Right ventricle myocardium inferior (tissue), 1 donor: ENCODE measurements at places on chromosomes 1 and 21.

GRCh38 chr1:7467476-7468175 lies 303.5 kb upstream of the VAMP3 start:
- DNase-seq, result peak; percentile 66

DNA sequence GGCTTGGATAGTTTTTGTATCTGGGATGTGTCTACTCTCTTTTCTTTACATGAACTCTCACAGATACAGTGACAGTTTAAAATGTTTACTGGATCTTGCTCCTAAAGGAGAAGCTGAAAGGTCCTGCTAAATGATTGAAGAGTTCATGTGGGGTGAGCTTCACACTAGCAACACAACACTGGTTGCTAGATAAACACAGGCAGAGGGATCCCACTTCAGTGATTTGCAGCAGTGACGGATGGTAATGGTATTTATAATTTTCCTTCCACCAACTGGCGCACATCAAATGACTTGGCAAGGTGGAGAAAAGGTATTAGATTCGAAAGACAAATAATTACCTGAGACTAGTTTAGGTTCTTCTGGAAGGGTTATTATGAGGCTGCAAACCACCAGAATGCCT lies 270.2 kb downstream of the TBX15 start:
- no peak for DNase-seq

DNA sequence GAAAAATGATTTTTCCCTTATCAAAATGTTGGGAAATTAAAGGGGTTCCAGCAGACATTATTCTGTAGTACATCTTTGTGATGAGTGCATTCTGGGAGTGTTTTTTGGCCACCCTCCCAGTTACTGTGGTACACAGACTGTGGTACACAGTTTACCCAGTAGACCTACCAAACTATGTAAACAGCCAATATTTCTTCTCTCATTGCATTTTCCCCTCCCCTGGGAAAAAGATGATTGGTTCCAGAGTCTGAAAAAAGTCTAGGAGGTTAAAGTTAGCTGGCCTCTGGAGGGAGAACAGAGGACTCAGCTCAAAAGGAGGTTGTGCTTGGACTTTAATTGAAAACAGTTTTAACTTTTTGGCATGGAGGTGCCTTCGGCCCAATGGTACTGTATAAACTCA lies 42.5 kb downstream of the PGM1 start:
- DNase-seq, result no peak

DNA sequence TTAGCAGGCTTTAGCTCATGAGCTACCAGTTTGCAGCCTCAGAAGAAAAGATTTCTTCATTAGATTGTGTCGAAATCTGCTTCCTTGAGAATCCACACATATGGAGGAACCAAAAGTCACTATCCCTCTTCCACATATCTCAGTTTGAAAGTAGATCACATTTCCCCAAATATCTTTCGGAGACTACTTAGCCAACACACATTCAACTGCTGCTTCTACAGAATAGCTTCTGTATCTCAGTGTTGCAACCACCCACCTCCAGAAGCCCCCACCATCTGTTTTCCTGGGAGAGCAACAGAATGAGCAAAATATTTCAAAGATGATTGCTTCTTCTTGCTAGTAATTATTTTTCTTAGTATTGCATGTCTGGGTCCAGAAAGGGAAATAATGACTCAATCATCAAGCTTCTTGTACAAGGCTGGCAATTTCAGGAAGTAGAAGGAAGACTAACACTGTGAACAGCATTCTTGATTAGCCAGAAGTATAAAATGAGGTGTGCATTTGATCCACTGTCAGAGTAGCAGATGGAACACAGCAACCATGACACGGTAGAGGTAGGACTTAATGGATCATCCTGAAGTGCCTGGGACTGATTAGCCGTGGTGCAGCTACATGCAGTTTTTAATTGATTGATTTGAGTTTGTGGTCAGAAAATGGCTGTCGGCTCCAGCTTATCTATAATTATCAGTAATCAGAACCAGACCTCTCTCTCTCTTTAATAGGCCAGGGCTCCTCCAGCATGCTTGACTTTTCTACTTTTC lies 24.9 kb downstream of the ZC3H11B start:
- no peak for DNase-seq

DNA sequence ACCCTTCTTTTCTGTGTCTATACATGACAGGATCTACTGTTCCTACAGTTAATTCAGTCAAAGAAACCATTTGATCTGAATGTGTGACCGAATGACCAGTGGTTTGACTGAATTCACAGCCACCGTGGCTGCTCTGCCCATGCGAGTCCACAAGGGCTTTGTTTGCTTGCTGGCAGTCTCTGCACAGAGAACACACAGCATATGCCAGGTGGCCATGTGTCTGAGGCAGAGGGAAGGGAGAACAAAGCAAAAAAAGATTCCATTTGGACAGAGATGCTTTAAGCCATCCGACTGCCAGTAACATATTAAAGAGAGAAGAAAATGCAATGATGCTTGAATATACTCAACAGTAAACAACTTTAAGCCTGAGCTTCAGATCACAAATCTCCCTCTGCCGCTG lies 737.8 kb upstream of the CXADR start:
- no peak for DNase-seq

GRCh38 chr1:19639999-19640362 lies 4.1 kb upstream of the NBL1 start:
- no peak for DNase-seq

DNA sequence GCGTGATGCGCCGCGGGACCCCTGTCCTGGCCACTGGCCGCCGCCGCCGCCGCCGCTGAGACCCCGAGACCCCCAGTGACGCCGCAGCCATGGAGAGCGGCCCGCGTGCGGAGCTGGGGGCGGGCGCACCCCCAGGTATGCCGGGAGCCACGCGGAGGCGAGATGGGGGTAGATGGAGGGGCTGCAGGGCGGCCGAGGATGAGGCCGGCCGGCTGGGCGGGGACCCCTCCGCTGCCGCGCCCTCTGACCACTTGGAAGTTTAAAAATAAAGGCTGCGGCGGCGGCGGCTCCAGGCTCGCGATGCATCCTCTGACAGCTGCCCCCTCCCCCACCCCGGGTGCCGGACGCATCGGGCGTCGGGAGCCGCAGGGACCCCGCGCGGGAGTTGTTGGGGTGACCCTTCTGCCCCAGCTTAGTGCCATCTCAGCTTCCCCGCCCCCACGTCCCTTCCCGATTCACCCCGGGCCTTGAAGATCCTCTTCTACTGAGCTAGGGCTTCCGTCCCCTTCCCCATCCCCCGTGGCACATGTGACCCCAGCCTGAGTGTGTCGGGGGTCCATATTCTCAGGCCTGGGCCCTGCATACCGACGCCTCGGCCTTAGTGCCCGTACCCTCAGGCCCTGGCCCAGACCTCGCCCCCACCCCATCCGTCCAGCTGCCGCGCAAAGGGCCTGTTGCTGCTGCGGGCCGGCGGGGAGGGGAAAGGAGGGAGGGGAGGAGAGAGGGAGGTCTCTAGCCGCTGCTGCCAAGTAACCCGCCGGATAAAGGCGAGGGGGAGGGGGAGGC lies 562 bp downstream of the MAP7D1 start:
- peak; percentile 89 for DNase-seq

- peak; percentile 85 for DNase-seq
These were observed 60.2 kb upstream of the PDE9A start for GRCh38 chr21:42593007-42593814.

GRCh38 chr1:235275223-235275622 lies 52.8 kb downstream of the ARID4B start:
- DNase-seq, result no peak

- DNase-seq, result no peak
These were observed 29.0 kb downstream of the PTAFR start for GRCh38 chr1:28147264-28148094.

GRCh38 chr21:35568643-35569042 lies 491.7 kb downstream of the SETD4 start:
- no peak for DNase-seq
